ENCODE measurements at places on chromosomes 11 and 22.
A peak's percentile ranks its signal among the peaks of the same experiment; 100 is the strongest.

- DNase-seq: no peak
These were observed 199.7 kb upstream of the POU2AF2 start for GRCh38 chr11:111045874-111046273.

DNA sequence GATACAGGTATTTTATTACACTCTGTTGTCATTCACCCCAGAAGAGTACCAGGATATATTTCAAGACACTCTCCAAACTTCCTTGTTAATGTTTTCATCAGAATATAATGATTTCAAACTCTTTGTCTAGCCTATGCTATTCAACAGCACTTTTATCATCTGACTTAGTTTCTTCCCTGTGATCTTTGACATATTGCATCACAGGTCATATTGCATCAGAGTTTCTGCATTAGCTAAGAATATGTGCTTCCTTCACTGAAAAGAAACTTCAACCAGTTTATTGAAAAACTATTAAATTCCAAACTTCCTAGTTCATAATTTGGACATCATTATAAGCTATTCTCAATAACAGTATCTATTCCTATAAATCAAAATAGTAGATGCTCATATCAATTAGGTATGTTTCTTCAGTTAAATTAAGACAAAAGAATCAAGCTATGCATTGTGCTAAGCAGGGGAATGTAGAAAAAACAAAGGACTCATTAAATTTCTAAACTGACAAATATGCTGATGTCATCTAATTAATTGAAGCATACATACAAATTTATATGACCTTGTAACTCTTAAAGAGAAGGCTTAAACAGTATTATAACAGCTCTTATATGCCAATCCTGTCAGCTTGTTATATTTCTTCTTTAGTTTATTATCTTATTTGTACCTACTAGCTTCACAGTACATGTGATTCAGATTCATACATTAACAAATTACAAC is 361.8 kb upstream of the LUZP2 start:
- no peak for DNase-seq

- peak; percentile 24 for DNase-seq
These were observed 43.6 kb upstream of the POU2AF1 start for GRCh38 chr11:111422494-111423249.

DNA sequence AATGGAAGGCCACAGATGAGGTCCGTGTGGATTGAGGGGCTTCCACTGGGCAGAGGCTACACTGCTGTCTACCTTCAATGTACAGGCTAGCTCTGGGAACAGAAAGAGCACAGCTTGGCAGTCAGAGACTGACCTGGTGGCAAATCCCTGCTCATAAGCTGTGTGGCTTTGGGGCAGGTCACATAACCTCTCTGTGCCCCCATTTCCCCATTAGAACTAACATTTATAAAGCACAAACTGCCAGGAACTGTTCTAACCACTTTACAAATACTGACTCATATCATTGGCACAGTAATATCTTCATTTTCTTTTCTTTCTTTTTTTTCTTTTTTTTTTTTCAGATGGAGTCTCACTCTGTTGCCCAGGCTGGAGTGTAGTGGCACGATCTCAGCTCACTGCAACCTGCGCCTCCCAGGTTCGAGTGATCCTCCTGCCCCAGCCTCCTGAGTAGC is 3.1 kb downstream of the FOSL1 start:
- DNase-seq: no peak

DNA sequence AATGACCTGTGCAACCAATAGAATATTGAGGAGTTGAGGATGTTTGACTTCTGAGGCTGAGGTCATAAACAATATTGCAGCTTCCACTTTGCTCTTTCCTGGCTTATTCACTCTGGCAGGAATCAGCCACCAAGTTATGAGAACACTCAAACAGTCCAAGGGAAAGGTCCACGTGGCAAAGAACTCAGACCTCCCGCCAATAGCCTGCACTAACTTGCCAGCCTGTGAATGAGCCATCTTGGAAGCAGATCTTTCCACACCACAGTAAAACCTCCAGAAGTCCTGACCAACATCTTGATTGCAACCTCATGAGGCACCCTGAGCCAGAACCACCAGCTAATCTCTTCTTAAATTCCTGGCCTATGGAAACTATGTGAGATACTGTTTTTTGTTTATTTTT is 22.7 kb upstream of the PICALM start:
- no peak for DNase-seq

GRCh38 chr11:63870351-63871140 is 31.6 kb downstream of the MARK2 start:
- DNase-seq: no peak

- no peak for DNase-seq
These were observed 209.1 kb downstream of the BUD13 start for GRCh38 chr11:116563712-116564047.

GRCh38 chr11:94884376-94884775 is 89.0 kb downstream of the CWC15 start:
- DNase-seq: no peak

DNA sequence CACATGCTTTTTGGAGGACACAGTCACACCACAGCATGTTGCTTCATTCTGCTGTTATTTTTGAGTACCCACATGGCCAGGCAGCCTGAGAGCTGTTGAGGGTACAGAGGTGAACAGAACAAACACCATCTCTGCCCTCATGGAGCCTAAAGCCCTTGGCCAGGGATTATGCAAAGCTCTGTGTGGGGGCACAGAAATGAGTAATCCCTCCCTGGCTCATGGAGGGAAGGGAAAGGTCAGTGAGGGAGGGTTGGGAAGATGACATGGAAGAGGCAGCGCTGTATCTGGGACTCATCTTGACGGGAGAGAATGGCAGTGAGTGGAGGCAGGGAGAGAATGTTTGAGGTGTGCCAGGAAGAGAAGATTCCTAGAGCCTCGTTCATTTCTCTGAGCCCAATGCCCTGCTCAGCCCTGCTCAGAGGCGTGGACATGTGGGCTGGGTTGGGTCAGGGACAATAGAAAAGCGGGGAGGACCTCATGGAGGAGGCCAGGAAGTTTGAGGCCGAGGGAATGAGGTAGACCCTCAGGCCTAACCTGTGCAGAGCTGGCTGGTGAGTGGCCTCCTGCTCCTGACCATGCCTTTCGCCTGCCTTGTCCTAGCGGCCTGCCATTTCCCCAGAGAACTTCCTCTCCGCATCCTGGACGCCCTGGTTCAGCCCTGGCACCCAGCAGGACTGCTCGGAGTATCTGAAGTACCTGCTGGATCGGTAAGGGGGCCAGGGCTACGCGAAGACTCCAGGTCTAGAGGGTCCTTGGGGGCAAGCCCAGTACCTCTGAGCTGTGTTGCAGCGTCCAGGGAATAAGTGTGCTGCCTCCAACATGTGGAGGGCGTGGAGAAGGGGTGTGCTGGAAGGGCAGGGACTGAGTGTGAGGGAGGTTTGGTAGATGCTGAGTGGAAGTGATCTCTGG is 19.8 kb downstream of the USP35 start:
- DNase-seq: no peak

- DNase-seq: no peak
These were observed 64.6 kb downstream of the SOX6 start for GRCh38 chr11:16291729-16292128.

DNA sequence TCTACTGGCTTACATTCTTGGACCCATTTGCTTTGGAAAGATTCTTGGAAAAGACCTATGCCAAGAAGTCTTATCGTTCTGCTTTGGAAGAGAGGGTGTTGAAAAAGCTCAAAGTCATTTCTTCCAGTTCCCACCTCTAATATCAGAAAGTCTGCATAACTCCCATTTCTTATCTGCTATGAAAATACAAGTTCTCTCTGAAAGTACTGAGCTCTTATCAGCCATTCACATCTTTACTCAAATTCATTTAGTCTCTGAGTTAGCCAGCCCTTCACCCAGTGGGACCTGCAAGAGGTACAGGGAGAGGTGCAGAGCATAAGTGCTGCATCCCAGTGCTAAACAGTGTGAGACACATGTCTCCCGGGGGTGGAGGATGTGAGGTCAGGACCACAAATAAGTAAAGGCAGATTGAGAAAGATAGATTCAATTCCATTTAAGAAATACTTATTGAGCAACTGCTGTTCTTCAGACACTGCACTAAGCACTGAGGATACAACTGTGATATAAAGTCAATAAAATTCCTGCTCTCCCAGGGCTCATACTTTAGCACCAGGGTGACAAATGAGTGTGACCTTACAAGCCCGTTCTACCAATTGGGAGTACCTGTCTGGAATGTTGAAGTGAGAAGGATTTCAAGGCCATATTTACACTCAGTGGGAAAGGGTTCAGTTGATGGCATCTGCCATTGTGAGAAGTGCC is 76.7 kb downstream of the PISD start:
- no peak for DNase-seq

GRCh38 chr11:78564490-78565467 is 9.9 kb downstream of the NARS2 start:
- peak; percentile 53 for DNase-seq

DNA sequence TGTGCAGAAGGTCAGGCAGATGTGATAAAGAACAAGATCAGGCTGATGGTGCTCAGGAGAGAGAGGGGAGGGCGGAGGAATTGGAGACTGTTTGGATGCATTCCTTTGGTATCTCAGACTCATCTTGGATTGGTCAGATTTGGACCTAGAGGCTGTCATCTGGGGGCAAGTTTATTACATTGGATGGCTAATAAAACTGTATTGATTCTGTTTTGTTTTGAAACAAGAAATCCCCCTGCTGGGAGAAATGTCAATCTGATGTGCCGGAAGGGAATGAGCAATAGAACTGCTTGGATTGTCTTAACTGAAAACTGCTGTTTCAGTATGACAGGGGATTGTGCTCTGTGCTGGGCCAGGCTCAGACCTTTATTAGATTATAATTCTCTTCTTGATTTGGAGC is 25.5 kb upstream of the CCDC90B start:
- DNase-seq: no peak

GRCh38 chr11:63536669-63537292 is at the start of gene PLAAT4:
Gene PLAAT4, plus strand, starts transcription at chr11:63536808. Its CDS starts 61 bp downstream, at chr11:63536869.
- DNase-seq: peak; percentile 47

DNA sequence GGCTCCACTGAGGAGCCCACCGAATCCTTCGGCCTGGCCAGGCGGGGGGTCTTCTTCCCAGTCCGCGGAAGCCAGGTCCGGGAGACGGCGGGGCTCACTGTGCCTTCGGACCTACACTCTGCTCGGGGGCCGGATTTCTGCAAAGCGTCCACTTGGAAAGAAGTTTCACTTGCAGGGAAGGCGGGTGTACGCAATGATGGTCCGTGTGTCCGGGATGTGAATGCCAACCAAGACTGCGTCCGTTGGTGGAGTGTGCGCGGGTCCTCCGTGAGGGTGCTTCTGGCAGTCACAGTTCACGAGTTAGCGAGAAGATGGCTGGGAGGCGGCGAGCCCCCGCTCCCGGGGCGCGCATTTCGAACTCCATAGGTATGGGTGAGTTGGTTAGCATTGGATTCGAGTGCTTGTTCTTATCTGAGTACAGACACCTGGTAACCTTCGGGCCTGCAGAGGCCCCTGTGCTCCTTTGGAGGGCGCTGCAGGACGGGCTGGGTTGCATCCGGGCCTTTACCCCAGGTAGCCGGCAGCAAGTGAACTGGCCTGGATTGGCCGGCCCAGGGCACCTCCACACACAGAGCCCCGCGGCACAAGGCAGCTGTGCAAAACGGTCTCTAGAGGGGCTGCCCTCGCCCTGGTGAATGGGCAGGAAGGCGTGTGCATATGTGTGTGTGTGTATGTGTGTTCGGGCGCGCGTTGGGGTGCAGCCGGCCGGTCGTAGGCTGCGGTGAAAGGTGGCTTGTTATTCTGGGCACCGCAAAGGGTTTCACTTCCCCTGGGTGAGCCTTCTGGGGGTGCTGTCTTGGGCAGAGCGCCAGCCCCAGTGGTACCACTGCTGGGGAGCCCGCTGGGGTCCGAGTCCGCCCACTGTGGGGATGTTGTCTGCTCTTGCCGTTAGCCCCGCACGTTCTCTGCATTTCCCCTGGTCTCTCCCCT is 13.3 kb upstream of the CYP2R1 start:
- DNase-seq: no peak

- DNase-seq: no peak
These were observed 72.3 kb downstream of the PLEKHA7 start for GRCh38 chr11:16941935-16942334.

DNA sequence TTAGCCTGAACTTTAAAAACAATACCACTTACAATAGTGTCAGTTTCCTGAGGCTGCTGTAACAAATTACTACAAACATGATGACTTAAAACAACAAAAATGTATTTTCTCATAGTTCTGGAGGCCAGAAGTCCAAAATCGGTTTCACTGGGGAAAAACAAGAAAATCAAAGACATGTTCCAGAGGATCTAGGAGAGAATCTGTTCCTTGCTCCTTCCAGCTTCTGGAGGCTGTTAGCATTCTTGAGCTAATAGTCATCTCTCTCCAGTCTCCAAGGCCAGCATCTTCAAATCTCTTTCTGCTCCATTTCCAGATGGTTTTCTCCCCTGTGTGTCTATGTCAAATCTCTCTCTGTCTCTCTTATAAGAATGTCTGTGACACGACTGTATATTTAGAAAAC is 67.6 kb upstream of the TEAD1 start:
- DNase-seq: no peak

DNA sequence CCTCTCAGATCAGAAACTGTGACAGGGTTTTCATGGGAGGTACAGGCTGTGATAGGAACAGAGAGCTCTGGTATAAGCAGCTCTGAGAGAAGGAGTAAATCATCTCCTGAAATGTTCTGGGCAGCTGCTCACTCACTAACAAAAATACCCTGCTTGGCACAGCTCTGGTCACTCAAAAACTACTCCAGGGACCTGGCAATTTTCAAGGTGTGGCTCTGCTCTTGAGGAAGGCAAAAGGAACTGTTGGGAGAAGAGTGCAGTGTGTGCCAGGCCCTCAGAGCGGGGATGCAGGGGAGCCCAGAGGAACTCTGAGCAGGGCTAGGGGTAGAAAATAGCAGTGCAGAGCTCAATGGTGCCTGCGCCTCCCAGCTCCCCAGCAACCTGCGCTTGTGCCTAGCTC is 180.5 kb upstream of the ZBED5 start:
- no peak for DNase-seq

DNA sequence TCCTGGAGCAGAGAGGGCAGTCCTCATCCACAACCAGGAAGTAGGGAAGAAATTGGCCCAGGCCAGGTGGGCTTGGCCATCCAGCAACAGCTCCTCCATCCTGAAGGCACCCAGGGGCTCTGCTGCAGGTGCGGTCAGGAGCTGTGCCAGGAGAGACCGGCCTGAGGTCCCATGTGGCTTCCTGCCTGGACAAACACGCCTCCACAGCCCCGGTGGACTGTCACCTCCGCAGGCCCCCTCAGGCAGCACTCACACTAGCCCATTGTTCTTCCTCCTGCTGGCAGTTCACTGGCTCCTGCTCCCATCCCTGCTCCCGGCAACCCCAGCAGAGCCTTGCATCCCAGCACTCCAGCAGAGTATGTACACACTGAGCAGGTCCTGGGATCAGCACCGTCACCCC is 16.0 kb upstream of the POU2AF1 start:
- no peak for DNase-seq

DNA sequence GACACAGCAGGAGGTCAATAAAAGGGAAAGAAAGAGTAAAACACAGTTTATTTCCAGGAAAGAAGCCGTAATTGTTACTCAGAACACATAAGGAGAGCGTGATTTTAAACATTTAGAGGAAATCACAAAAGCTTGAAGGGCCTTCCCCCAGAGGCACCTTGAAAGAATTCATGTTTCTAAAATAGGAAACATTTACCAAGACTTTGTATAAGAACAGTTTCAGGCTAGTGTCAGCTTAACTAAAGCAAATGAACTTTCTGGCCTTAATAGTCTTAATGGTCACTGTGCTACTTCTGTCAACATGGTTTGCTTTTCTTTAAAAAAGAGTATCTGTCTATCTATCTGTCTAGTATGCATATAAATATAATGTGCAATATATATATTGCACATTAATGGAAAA is 208.8 kb downstream of the CNTN5 start:
- no peak for DNase-seq

Data from NCI-H1694 (cell line).